ENCODE measurements at places on chromosomes 12 and 14.

DNA sequence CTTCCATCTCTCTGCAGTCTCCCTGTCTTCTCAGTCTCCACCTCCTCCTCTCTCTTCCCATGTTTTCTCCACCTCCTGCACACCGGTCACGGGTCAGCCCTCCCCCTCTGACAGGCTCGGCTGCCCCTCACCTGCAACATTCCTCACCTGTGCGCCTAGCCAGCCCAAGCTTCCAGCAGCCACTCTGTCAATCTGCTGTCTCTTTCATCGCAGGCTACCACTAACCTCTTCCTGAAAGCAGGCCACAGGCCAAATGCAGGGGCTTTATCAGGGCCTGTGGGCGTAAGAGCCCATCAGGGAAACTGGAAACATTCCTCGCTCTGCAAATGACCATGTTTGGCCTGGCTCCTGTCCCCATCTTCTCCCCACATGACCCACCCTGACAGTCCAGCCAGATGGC, 34.5 kb downstream of the CMKLR1 start:
- DNase-seq, result no peak

DNA sequence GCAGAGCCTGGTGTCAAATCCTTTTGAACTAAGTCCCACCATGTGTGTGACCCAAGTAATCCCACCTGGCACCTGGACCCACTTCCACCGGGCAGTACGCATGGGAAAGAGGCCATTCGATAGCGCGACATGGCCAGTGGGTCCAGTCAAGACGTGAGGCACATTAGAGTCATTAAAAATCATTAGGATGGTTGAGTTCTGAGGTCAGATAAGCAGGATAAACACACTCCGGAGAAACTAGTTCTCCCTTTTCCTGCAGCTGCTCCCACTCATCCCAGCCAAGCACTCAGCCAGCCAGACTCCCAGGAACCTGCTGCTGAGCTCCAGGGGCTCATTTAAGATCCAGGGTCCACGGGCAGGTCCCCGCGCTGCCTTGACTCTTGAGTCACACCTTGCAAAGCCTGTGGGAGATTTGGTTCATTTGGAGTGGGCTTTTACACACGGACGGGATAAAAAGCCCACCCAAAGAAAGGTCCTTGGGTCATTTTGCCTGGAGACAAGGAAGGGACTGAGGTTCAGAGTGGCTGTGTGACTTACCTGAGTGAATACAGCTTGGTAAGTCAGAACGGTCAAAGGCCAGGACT, 313.9 kb downstream of the BCL11B start:
- no peak for DNase-seq

GRCh38 chr14:75070383-75070782, 942 bp downstream of the ZC2HC1C start:
- DNase-seq, result no peak

GRCh38 chr12:116202433-116202832, 75.1 kb downstream of the MED13L start:
- no peak for DNase-seq

GRCh38 chr12:122500685-122501488, at the start of gene ZCCHC8:
Gene ZCCHC8 (minus strand): TSS chr12:122500932. CDS start chr12:122500840, 92 bp downstream.
- DNase-seq, result peak; percentile 97

GRCh38 chr12:29781705-29782266, 2.0 kb downstream of the TMTC1 start:
- no peak for DNase-seq

GRCh38 chr14:66501592-66501991, 6.4 kb upstream of the GPHN start:
- DNase-seq, result no peak

- no peak for DNase-seq
Measured at GRCh38 chr12:106150555-106150954, 11.8 kb upstream of the NUAK1 start.

- DNase-seq, result no peak
Measured at GRCh38 chr14:104294983-104295680, 156.7 kb downstream of the KIF26A start.

- DNase-seq, result no peak
Measured at GRCh38 chr14:55500708-55501107, 60.3 kb upstream of the TBPL2 start.

DNA sequence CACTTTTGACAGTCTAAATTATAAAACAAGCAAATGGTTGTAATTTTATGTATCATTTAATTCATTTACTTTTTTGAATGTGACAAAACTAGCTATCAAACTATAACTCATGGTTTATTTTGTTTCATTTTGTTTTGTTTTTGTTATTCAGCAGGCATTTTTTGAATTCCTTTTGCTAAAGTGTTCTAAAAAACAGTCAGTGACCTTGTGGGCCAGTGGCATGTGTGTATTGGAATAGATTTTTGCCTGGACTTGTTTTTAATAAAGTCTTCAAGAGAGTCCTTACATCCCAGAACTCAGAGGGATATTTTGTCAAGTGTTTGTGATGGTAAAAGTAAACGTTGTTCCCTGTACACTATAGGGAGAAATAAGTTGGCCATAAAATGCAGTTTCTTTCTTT, 369.7 kb upstream of the SYT1 start:
- DNase-seq, result no peak

DNA sequence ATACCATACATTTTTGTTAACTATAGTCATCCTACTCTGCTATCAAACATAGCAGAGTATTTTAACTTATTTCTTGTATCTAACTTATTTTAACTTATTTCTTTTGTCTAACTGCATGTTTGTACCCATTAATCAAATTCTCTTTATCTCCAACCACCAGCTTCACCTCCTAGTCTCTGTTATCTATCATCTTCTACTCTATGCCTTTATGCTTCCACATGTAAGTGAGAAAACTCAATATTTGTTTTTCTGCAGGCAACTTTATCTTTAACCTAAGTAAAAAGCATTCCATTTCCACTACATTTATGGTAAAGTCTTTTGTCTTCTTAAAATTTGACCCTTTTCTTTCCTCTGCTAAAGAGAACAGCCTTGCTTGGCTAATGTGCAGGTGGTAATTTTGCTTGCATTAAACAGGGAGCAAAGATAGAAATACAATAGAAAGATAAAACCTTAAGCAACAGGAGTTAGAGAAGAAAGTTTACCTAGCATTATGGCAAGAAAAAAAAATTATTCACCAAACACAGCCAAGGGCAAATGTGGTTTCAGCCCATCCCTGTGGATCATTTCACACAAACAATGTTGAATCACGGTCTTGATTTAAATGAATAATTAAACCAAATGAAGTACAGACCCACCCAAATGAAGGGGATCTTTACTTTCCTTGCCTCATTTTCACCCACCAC, 110.9 kb upstream of the TSPAN8 start:
- DNase-seq, result no peak

- DNase-seq, result no peak
Measured at GRCh38 chr12:3379079-3379478, 111.9 kb upstream of the PRMT8 start.

GRCh38 chr12:45762185-45763110, 32.9 kb downstream of the ARID2 start:
- no peak for DNase-seq

- no peak for DNase-seq
Measured at GRCh38 chr12:113940357-113941207, 25.5 kb downstream of the RBM19 start.

- DNase-seq, result no peak
Measured at GRCh38 chr14:103430358-103430757, 45.1 kb downstream of the MARK3 start.

DNA sequence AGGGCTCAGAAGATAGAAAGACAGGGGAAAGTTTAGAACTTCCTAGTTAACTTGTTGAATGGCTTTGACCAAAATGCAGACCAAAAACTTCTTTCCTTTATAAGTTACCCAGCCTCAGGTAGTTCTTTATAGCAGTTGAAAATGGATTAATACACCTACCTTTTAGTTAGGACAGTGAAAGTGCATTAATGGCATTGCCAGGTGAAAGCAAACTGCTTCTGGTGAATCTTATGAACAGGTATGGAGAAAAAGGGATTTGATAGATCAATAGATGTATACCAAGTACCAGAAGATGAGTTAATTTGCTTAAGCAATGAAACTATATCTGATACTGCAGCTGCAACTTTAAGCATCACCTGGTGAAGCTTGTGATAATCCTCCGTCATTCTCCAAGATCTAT, 14.2 kb upstream of the STYK1 start:
- DNase-seq, result no peak

DNA sequence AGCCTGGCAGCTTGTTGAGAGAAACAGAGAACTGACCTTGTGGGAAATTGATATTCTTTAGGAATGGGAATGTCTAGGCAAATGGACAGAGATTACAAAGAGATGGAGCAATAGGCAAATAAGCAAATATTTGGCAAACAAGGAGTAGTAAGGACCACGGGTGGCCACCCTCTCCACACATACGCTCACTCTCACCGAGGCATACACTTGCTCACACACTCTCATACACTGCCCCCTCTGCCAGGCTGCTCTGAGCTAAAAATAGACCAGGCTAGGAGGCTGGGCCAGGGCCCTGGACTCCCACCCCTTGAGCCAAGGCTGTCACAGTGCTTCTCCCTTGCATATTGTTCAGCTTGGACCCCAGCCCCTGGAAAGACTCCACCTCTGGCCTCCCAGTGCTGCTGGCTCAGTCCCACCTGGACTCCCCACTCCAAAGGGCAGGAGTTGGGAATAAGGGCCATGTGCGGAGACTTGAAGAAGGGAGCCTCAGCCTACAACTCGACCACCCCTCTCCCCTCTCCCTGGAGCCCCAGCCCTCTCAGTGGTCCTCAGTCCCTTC, 1.1 kb downstream of the PPP1R1A start:
- DNase-seq, result no peak

DNA sequence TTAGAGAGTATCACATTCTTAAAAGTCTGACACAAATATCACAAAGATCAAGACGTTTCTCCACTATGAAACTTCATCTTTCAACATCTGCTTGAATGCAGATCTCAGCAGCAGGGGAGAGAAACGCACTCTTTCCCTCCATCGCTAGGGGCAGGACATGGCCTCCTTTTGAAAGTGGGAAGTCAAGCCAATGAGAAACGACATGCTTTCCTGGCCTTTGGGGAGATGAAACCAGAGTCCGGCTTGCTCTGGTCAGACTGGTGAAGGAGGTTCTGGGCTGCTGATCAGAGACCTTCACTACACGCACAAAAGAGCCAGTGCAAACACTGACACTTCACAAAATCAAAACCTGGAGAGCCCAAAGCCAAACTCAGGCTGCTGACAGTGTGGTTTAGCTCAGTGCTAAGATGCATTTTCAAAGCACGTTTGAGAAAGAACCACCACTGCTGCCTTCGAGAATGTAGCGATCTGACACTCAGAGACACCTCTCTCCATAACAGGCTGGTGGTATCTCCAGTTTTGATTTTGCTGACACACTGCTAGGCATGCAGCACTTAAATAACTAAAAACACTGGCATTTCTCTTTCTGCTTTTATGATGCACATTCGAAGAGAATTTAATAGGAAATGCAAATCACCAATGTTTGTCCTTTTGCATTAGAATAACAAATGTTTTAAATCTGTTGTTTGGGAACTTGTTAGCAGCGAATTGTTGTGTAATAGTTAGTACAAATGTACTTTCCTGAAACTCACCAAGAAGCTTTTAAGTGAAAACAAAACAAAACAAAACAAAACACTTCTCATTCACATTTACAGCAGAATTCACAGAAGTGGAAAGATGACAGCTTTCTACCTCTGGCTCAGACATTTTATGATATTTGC, 93.9 kb upstream of the OVCH1 start:
- no peak for DNase-seq

DNA sequence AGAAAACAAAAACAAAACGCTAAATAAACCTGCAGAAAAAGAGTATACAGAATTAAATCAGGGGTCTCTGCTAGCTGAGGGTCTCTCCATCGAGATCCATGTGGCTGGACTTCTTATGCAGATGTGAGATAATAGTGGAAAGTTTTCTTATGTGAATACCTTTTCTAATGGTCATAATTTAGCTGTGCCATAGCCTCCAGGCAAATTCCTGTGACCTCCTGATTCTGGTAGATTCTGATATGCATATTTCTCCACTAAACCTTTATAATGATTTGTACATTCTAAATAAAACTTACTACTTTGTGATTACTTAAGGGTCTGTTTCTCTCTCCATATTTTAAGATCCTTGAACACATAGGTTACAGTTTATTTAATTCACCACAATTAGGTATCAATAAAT, 1002.6 kb downstream of the GALC start:
- DNase-seq, result no peak

DNA sequence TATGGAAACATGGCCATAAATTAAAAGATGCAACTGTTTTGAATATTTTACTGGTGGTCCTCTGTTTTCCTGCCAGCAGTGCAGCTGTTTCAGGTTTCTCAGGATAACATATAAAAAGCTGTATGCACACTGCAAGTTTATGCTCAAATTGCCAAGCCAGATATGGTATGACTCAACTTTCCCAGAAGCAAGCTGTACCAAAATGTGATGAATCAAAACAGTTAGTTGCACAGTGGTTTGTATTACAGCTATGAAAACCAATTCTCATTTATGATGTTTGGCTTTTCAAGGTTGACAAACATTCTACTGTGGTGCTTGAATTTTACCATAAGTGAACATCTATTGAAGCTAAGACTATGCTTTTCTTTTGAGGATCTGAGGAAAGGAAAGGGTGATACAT, 15.5 kb downstream of the TRMT5 start:
- no peak for DNase-seq

DNA sequence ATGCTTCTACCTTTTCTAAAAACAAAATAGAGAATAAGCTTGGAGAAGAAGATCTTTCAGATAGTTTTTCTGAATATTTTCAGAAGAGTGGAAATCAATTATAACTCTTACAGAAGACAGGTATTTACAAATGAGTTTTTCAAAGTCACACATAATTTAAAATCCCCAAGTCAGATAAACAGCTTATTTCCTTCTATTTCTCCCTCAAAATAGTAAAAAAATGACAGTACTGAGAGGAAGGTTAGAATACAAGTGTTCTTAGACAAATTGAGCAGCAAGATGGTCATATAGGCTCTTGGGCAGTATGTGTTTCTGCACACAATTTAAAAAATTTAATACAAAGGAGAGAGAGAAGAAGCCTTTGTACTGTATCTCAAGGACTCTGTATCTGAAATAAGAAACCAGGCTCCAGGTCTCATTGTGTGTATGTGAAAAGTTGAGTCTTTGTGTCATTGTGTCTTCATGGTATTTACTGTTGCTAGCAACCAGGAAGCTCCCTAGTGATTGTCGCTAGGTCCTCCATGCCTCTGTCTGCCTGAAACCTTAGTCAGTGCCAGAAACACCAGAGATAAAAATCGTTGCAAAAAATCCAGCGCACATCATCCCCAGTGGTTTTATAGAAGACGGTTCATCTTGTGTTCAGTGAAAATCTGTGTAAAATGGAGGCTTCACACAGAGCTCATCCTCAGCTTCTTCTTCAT, 12.9 kb upstream of the TUBA1A start:
- DNase-seq, result no peak

DNA sequence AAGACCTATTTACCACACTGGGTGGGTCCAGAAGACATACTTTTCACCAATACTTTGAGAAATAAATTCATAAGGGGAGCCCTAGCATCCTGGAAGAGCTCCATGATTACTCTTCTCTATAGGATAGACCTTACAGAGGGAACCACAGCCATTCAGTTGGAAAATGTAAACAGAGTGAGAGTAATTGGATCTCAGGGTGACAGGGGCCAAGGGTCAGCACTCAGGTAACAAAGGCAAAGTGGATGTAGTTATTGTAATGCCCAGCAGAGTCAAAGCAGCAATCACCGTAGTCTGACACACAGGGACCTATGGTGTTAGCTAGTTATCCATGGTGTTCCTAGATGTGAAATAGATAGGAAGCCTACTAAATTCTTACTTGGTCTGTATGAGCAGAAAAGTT, 10.8 kb upstream of the GTF2A1 start:
- DNase-seq, result no peak
